ENCODE measurements at places on chromosomes 6 and 20.

GRCh38 chr6:151493161-151493803 is 535 bp upstream of the CCDC170 start:
- no peak for DNase-seq

GRCh38 chr6:46989398-46989797 is 52.7 kb downstream of the ADGRF1 start:
- DNase-seq, result no peak

GRCh38 chr6:104170401-104170800 is 689.3 kb downstream of the HACE1 start:
- DNase-seq, result no peak

DNA sequence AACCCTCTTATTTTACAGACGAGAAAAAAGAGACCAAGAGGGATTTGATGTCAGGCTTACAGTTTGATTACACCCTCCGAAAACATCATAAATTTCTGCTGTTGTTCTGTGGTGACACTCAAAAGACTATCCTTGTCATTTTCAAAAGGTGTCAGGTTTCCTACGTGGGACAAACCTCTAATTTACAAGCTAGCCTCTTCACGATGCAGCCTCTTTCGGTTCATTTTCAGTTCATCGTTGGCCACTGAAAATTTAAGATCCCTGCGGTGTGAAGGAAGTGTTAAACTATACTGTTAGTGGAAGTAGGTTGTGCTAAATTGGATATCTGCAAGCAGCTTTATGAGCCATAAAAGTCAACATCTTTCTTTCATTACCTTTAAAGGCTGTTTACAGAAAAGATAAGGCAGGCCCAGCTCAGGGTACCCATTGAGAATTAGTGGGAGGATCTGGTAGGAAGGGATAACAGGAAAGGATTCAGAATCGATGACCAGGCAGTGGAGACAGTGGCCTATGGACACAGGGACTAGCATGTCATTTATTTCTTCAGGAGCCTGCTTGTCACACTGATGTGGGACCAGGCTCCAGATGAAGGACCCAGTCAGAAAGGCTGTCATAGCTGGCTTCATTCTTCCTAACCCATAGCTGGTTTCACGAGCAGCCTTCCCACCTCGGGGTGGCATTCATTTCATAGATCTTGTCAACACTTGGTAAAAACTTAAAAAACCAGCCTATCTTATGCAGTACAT is 329.1 kb upstream of the SOX4 start:
- no peak for DNase-seq

DNA sequence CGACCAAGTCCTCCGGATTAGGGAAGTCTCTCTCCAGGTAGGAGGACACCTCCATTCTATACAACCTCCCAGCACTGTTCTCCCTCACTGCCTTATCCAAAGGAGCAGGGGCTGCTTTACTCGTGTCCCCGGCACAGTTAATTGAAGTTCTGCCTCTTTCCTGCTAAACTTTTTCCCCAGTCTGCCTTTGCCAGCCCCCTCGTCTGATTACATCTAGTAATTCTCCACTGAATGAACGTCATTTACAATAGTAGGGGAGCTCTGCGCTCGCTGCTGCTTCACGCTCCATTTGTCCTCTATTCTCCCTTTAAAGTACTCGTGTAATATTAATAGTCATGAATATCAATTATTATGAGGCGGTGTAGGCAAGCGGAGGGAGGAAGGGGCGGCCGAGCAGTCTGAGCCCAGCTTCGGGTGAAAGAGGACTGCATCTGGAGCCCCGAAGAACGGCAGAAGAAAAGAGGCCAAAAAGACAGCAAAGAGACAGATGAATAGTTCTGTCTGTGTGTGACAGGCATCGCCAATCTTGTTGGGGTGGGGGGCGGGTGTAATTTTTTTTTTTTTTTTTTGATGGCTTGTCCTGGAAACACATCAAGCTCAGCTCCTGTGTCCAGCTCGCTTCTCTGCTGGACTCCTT is 2.9 kb downstream of the TFAP2B start:
- DNase-seq, result no peak

GRCh38 chr6:33076406-33076934 is 680 bp downstream of the HLA-DPB1 start:
- no peak for DNase-seq

GRCh38 chr20:16178546-16179135 is 394.6 kb downstream of the KIF16B start:
- no peak for DNase-seq

GRCh38 chr20:45779011-45779915 is 12.4 kb downstream of the WFDC3 start:
- DNase-seq, result no peak

- DNase-seq, result no peak
Measured at GRCh38 chr6:9564021-9564420, 850.9 kb downstream of the TFAP2A start.

- DNase-seq, result no peak
Measured at GRCh38 chr20:49345524-49345923, 67.7 kb upstream of the ZNFX1 start.

DNA sequence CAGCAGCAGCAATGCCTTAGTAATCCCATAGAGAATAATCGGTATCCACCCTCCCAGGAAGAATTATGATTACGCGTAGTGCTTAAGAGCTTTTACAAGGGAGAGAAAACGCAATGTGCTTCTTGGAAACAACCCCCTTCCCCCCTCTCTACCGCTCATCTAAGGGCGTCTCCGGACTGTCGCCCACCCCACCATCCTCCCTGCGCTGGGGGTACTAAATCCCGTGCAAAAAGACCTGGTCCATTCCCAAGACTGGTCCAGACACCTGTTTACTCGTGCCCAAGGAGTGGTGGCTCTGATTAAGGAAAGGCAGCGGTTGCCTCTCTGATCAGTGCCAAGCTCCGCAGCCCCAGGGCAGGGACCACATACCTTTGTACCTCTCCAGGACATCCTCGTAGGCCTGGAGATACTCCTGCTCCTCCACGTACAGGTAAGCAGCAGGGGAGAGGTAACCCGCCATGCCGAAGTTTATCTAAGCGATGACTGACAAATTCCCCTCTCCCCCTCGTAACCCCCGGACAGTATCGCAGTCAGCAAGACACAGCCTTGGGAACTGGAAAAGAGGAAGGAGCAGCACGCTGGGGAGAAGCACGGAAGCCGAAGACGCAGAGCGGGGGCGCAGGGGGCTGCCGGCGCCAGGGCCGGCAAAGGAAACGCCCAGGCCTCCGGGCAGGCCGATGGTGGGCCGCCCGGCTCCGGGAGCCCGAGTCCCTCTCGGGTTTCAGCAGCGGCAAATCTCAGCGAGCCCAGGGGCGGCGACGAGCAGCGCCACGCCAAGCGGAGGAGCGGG is 112.0 kb upstream of the BEND6 start:
- peak; percentile 18 for DNase-seq

DNA sequence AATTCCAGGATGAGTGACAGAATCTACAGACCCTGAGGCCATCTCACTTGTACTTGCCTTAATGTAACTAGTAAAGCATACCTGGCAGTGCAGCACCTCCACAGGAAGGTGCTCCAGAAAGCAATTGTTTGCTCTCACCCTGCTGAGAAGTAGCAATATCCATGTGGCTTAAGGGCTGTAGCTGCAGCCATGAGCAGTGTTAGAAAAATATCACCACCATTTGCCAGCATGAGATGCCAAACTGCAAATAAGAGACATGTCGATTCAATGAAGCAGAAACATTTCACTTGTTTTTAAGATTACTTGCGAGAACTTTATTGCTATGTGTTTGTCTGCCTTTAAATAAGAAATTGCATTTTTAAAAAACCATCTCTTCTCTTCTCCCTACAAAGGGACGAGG is 151.5 kb downstream of the PRL start:
- DNase-seq, result no peak

- DNase-seq, result no peak
Measured at GRCh38 chr6:113004054-113004453, 656.9 kb downstream of the RFPL4B start.

DNA sequence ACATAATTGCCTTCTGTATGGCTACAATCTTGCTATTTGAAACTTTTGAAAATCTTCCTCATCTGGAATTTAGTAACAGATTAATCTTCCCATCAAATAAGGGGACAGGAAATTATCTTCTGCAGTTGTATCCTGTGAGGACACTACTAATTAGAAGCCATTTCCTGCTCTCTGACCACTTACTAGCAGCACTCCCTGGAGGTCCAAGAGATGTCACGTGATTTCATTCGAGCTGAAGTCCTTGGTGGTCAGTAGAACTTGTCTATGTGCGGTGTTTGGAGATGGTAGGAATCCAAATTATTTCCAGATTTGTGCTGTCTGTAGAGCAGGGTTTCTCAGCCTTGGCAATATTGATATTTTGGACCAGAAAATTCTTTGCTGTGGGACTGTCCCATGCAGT is 202.5 kb downstream of the TFAP2B start:
- DNase-seq, result no peak

GRCh38 chr6:150072201-150072600 is 3.3 kb upstream of the ULBP3 start:
- peak; percentile 34 for DNase-seq

DNA sequence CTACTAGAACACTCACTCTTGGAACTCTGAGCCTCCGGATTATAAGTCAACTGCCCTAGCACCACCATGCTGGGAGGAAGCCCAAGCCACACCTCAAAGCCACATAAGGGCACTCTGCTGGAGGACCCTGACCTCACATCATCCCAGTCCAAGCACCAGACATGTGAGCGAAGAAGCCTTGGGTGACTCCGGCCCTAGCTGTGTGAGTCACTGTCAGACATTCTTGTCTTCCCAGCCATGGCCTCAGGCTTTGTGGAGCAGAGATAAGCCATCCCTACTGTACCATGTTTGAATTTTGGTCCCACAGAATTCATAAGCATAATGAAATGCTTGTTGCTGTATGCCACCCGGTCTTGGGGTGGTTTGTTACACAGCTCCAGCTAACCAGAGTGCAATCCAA is 247.7 kb downstream of the SOD2 start:
- DNase-seq, result no peak

- DNase-seq, result no peak
Measured at GRCh38 chr6:16825784-16826183, 64.5 kb upstream of the ATXN1 start.

DNA sequence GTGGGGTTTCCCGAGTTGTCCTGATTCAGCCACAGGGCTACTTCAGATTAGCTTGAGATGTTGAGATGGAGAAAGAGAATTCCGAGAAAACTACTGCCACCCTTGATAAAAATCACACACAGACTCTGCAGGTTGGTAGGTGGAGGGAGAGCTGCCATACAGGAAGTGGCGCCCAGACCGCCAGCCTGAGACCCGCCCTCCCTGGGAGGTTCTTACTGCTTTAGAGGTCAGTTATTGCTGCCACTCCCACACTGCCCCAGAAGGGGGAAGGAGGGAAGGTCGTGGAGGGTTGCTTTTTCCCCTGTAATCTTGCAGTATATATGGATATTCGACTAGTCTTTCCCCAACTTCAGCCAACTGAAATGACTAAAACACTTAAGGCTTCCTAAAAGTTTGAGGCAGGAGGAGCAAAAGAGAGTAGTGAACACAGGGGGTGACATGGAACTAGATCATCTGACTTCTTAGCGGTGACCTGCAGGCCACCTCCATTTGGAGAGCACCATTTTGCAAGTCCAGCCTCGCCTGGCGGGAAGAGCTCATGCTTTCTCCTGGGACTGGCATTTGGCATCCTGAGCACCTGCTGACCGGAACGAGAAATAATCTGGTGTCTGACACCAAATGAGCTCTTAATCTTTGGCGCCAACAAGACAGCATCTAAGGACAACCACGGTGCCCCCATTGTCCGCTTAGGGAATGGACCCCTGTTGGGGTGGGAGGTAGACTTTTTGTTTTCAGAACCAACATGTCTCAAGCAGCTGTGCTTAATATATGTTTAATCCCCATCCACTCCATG is 35.7 kb upstream of the SLC22A1 start:
- DNase-seq, result no peak

DNA sequence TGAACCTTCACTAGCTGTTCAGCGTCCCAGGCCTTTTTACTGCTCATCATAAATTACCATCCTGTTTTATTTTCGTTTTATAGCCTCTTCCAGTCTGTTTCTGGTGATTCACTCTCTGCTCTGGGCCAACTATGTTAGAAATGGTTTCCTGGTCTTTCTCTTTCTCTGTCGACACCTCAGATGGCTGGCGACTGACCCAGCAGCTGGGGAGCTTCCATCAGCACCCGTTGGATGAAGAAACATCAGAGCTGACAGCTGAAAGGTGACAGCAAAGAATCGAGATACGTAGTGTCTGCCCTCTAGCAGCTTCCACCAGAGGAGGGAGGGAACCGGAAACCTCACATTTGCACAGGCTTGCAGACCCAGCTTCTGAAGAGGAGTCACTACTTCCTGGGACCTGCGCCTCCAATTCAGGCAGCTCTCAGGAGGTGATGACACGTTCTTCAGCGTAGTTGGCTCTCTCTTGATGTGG is 82.9 kb upstream of the MLN start:
- DNase-seq, result no peak

- no peak for DNase-seq
Measured at GRCh38 chr6:132725947-132726607, 12.2 kb upstream of the VNN1 start.

DNA sequence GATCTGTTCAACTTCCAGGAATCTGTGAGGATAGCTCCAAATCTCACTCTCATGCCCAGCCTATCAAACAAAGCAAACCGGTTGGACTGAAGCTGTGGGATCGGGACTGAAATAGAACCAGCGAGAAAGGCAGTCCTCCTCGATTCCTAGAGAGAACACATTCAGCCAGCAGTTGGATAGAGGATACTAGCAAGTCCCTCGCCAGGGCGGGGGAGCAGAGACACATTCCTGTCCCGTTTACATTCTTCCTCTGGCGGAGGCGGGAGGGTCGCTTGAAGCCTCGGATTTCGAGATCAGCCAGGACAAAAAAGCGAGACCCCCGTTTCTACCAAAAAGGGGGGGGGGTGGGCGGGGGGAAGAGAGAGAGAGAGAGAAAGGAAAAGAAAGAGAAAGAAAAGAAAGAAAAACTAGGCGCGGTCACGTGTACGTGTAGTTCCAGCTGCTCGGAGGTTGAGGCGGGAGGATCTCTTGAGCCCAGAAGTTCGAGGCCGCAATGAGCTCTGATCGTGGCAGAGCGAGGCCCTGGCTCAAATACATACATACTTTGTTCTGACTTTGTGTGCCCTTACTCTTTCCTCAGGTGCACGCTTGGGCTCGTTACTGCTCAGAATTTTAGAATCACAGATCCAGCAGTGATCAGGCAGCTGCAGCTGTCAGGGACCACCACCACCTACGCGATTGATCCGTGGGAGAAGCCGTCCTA is 19.5 kb downstream of the ZNF311 start:
- DNase-seq, result no peak

- no peak for DNase-seq
Measured at GRCh38 chr20:18611492-18611891, 23.6 kb downstream of the DTD1 start.

DNA sequence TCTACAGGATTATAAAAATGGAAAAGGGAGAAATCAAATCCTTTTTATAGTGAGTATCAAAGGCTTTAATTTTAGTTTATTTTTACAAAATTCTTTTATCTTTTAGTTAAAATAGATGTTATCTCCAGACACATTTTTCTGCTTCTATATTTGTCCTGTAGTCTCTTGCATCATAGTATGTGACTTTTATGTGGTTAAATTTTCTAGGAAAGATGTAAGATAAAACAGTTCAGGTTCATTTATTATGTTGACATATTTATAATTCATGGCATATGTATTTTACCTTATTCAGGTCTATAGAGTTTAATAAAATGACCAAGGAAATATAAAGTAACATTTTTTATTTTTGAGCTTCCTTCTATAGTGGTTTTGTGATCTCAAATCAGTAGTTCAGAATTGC is 52.7 kb upstream of the PRL start:
- DNase-seq, result no peak

GRCh38 chr6:166119116-166119911 is 48.3 kb downstream of the TBXT start:
- DNase-seq, result no peak

All from activated T-cell treated with anti-CD3 and anti-CD28 coated beads, Interleukin-2, amount 50 U/mL, for 1 hour (primary cell).